NCI-H774 (cell line): ENCODE measurements at places on chromosomes 6 and 20.

DNA sequence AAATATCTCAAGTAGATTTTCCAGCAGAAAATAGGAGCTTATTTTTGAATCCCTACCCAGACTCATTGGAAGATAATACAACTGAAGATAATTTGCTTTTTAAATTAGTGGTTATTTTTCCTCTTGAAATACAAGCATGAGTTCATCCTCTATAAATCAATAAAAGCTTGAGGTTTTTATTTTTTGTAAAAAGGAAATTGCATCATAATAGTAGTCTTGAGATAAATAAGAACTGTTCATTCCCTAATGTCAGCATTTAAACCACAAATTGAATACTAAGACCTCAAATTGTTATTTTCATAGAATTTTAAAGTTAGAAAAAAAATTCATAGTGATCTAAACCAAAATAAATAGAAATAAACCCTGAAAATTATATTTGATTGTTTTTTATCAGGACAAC is 719.1 kb downstream of the CD109 start:
- no peak for DNase-seq

- DNase-seq, result no peak
These were observed 306.7 kb downstream of the CDH4 start for GRCh38 chr20:61558726-61559125.

DNA sequence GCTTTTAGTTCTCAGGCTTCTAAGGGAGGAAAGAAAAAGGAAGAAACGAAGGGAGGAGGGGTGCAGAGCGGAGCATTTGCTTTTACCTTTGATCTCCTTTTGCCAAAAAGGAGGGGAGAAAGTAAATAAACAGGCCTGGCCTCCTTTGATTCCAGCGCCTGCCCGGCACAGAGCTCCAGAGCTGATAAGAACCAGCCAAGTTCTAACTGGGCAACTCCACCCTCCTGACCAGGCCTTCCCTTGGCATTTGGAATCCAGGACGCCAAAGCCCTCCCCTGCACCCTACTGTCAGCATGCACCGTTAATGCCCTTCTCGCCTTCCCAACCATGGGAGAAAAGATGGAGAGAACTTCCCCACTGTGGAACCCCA is 120.8 kb upstream of the PTPN1 start:
- DNase-seq, result no peak

DNA sequence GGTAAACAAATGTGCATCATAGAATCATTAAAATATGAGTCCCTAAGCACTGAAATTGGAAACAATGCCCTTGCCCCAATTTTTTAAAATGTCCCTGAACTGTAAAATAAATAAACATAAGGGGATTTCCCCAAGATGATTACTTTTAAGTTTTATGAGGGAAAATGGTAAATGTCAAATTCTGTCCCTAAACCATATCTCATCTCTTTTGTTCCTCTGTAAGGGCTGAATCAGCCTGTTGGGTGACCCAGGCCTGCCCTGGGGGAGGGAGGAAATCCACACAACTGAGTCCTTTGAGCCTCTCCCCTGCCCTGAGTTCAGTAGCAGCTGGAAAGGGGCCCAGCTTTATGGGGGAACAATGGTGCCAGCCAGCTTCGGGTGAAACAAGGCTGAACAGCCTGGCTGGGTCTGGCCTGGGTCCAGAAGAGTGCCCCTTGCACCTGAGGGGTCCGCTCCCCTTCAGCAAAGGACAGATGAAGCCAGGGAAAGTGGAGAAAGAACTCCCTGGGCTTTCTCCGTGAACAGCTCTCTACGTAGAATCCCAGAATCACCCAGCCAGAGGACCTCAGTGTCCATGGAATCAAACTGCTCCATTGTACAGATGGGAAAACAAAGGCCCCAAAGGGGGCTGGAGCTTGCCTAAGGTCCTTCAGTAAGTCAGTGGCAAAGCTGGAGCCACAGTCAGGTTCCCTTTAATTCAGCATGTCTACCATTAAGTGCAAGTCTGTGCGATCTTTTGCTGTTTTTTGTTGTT is 28.2 kb upstream of the ITCH start:
- DNase-seq, result no peak

GRCh38 chr6:33975661-33976436 is 170.0 kb downstream of the GRM4 start:
- DNase-seq, result no peak

DNA sequence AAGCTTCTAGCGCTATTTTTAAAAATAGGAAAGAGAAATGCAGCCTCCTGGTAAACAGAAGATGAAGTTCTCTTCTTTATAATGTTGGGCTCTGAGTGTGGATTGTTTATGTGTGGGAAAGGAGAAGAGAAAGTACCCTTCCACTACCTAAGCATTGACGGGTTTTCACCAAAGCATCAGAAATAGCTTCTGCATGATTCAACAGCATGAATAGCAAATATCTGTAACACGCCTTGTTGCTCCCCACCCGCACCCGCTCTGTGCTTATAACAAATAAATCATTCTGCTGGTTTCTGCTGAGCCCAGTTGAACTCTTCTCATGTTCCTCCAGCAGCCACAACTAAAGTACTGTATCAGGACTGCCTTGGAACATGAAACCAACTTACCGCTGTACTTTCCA is 20.7 kb downstream of the TXLNB start:
- no peak for DNase-seq

DNA sequence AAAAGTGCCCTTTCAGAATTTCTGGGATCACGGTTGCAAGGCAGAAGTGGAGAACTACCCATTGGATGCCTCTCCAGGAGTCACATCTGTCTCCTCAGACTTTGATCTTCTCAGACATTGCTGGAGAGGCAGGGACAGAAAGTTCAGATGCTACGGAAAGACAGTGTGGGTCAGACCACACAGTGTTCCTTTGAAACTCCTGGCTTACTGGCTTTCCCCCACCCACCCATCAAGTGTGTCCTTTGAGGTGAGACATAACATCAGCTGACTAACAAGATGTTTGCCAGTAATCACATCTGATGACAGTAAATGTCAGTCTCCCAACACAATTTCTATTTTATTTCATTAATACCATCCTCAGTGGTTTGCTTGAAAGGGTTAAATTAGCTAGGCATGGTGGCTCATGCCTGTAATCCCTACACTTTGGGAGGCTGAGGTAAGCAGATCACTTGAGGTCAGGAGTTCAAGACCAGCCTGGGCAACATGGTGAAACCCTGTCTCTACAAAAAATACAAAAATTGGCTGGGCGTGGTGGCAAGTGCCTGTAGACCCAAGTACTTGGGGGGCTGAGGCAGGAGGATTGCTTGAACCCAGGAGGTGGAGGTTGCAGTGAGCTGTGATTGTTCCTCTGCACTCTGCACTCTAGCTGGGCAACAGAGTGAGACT is 67.2 kb upstream of the SNX9 start:
- DNase-seq, result no peak

GRCh38 chr6:71326611-71327010 is 38.0 kb downstream of the OGFRL1 start:
- DNase-seq, result no peak

GRCh38 chr20:39716796-39717341 is 754.7 kb downstream of the DHX35 start:
- DNase-seq, result no peak

DNA sequence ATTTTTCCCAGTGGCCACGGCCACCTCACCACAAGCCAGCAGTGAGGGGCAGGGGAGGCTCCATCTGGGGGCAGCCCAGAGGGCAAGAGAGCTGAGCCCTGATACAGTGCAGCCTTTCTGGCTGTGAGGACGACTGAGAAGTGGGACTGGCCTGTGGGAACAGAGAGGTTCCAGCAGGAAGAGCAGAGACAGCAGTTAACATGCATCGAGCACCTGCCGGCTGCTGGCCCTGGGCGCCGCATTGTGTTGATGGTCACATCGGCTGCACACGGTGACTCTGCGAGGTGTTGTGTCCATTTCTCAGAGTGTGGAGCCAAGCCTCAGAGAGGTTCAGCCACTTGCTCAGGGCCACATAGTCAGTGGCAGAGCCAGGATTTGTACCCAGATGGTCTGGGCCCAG is 9.8 kb downstream of the FOXS1 start:
- no peak for DNase-seq

DNA sequence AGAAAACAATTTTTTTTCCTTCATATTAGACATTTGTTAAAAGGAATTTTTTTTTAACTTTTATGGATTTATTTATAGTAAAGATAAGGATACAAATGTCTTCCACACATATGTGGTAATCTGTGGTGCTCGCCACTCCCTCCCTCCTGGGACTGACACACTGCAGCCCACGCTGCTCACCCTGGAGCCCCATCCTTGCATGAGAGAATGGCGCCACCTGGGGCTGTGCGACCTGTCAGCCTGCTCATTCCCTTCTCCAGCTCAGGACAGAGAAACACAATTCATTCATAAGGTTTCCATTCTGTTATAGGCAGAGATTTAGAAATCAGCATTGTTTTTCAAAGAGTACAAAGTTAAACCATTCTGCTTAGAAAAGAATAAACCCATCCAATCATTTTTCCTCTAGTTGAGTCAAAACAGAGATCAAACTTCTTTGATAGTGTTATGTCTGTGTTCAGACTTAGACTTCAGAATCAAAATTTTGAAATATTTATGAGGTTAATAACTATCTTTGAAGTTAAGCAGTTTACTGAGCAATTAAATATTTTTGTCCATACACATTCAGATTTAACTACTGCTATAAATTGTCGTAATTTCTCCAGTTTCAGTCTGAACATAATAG is 42.8 kb upstream of the DYNLRB1 start:
- no peak for DNase-seq

DNA sequence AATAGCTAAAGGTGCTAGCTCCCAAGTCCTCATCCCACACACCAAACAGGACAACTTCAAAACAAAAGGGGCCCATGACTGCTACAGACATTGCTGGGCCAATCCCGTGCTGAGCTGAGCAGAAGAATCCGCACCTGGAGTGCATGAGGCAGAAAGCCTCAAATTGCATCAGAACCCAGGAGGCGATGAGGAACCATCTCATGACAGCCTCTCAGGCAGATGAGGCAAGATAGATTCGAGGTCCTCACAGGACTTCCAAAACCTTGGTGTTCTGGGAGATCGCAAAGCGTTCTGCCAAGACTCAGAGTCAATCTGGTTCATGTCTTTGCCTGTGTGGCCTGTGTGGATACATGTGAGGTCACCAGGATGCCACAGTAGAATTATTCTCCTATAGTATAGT is 32.8 kb upstream of the SSTR4 start:
- no peak for DNase-seq

DNA sequence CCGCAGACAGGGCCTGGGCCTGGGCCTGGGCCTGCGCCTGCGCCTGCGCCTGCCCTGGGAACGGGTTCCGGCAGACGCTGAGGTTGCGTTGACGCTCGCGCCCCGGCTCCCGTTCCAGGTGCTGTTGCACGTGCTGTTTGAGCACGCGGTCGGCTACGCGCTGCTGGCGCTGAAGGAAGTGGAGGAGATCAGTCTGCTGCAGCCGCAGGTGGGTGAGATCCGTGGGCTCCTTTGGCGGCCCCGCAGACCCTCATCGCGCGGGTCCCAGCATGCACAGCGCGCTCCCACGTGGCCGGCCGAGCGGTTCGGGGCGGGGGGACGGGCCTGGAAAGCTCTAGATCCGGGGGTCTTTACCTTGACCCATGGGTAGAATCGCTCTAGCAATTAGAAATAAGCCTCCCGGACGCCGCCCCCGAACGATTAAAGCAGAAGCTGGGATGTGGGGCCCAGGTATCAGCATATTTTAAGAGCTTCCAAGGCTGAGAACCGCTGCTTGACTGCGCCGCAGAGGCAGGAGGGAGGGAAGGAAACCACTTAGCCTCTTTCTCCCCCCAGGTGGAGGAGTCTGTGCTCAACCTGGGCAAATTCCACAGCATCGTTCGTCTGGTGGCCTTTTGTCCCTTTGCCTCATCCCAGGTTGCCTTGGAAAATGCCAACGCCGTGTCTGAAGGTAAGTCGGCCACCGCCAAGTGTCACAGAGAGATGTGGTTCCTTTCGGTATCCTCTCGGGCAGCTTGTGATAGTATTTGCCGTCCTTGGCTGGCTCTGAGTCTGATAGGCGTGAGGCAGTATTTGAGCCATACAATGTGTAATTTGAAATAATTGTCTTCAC is 508 bp downstream of the NOP56 start:
- peak; percentile 68 for DNase-seq

DNA sequence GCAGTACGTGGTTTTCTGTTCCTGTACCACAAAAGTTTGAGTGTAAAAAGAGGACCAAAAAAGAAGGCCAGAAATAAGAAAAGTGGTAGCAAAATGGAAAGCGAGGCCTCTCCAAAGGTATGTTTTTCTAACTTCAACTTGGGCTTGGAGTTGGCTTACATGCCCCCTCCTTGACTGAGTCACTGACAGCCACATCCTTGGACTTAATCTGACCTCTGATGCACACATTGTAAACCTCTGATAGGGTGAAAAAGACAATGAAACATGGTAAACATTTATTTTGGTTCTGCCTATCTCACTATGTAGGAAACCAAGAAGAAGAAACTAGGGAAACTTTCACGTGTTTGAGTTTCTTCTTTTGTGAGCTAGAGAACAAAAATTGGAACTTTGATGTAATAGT is 503.2 kb upstream of the ID4 start:
- no peak for DNase-seq

GRCh38 chr6:106037060-106037459 is 49.1 kb upstream of the PRDM1 start:
- DNase-seq, result no peak

DNA sequence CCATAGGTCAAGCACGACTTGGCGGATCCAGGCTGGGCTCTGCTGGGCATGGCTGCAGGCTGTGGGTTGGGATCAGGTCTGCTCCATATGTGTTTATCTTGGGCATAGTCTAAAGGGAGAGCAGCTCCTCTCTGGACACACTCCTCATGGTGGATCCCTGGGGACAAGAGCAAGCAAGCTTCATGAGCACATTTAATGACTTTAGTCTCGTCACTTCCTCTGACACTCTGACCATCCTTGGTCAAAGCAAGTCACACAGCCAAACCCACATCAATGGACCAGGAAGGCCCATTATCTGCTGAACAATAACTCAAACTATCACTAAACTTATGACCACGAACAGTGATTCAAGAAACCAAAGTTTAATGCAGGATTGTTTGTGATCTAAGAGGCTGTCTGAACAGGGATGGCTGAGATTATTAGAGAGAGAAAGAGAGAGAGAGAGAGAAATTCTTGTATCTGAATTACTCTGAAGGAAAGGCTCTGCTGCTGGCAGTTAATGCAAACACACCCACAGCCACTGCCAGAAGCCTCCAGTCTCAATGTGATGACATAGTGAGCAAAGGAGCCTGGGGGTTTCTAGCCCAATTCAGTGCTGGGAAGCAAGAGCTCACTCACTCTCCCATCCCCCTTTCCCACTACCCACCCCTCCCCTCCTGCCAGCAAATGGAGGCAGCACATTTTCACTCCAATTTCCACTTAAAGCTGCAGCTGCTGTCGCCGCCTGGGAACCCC is 490.2 kb upstream of the SULF2 start:
- no peak for DNase-seq

- no peak for DNase-seq
These were observed 267.9 kb upstream of the CITED2 start for GRCh38 chr6:139642346-139642745.

GRCh38 chr6:119322715-119323350 is 26.7 kb downstream of the MAN1A1 start:
- DNase-seq, result no peak

DNA sequence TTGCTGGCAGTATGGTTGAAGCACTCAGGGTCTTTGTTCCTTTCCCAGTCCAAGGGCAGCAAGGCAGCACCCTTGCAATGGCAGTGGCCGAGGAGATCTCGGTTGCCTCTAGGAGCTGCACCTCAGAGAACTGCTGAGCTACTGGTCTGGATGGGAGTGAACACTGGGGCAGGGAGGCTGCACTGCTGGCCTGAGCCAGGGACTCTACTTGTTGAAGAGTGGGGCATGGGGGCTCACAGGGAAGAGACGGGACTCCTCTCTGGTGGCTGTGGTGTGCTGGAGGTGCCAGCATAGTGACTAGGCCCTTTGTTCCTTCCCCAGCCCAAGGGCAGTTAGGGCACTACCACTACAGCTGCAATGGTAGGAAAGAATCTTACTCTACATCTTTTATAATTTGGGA is 203.0 kb downstream of the ZDHHC14 start:
- no peak for DNase-seq
